Naive B cell (primary cell): ENCODE measurements at places on chromosomes 7 and 10.

- no peaks in the 10 kb centered on the region for H3K36me3 ChIP-seq
- no peaks in the 10 kb centered on the region for H3K27me3 ChIP-seq
- H3K27ac ChIP-seq = no peak overlapping the region
- no peak for DNase-seq
- no peak overlapping the region for H3K4me3 ChIP-seq
- peaks cover 7% of the 10 kb centered on the region for H3K4me1 ChIP-seq
Observed at GRCh38 chr7:95471071-95471470, 14.7 kb upstream of the ASB4 start.

GRCh38 chr10:34392641-34393170 lies 422.4 kb downstream of the PARD3 start:
- H3K27me3 ChIP-seq = no peaks in the 10 kb centered on the region
- no peak for DNase-seq
- no peak overlapping the region for H3K4me3 ChIP-seq
- no peaks in the 10 kb centered on the region for H3K4me1 ChIP-seq

DNA sequence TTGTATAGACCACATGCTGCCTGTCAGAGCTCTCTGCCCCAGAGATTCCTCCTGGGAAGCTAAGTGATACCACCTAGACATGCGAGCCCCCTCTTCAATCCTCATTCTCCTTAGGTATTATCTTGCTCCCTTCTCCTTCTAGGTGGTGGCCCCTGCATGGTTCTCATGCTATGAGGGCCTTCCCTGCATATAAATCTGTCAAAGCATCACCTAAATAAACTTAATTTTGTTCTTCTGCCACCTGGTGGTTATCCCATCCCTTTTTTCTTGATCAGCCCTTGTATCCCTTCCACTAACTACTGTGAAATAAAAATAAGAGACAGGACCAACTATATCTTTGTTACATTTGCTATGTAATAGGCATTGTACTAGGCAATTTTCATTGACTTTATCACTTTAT lies 242.1 kb downstream of the CDC14C start:
- H3K4me3 ChIP-seq = no peak overlapping the region
- no peaks in the 10 kb centered on the region for H3K36me3 ChIP-seq
- DNase-seq = no peak
- no peak overlapping the region for H3K27ac ChIP-seq
- H3K4me1 ChIP-seq = no peaks in the 10 kb centered on the region

GRCh38 chr10:130341356-130341755 lies 205.2 kb downstream of the GLRX3 start:
- no peaks in the 10 kb centered on the region for H3K4me1 ChIP-seq
- no peak overlapping the region for H3K27ac ChIP-seq
- no peaks in the 10 kb centered on the region for H3K36me3 ChIP-seq
- no peak overlapping the region for H3K4me3 ChIP-seq
- DNase-seq = no peak
- H3K27me3 ChIP-seq = peaks cover 17% of the 10 kb centered on the region
